HEK293T (cell line): ENCODE measurements at places on chromosomes 3 and 15.
A peak's percentile ranks its signal among the peaks of the same experiment; 100 is the strongest.

DNA sequence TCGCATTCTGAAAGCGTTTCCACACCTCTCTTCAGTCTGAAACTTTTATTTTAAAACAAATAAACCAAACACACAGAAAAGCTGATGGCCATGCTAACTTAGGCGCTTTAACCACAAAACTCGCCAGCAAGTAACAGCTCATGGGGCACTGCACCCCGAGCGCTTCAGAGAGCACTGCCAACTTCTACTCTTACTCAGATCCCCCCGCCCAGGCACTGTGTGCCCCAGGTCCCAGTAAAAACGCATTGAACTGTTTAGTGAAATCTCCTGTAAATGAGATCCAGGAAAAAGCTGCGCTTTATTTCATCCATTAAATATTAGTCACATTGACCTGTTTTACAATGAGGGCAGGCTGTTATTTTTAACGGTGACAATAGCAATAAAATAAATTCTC is 99.7 kb downstream of the LRIG1 start:
- DNase-seq: no peak

- DNase-seq: no peak
Measured at GRCh38 chr3:129003578-129004112, 2.5 kb downstream of the EFCC1 start.

GRCh38 chr15:73334086-73334485 is 34.7 kb downstream of the HCN4 start:
- DNase-seq: no peak

- no peak for DNase-seq
Measured at GRCh38 chr3:71127052-71127831, 456.3 kb downstream of the FOXP1 start.

GRCh38 chr3:89783341-89783927 is 676.0 kb downstream of the EPHA3 start:
- peak; percentile 7 for DNase-seq

GRCh38 chr3:171459942-171460724 is at the start of gene TNIK:
TSS of gene TNIK (minus strand) at chr3:171460405. CDS start at chr3:171460063, 342 bp downstream.
- peak; percentile 82 for DNase-seq

DNA sequence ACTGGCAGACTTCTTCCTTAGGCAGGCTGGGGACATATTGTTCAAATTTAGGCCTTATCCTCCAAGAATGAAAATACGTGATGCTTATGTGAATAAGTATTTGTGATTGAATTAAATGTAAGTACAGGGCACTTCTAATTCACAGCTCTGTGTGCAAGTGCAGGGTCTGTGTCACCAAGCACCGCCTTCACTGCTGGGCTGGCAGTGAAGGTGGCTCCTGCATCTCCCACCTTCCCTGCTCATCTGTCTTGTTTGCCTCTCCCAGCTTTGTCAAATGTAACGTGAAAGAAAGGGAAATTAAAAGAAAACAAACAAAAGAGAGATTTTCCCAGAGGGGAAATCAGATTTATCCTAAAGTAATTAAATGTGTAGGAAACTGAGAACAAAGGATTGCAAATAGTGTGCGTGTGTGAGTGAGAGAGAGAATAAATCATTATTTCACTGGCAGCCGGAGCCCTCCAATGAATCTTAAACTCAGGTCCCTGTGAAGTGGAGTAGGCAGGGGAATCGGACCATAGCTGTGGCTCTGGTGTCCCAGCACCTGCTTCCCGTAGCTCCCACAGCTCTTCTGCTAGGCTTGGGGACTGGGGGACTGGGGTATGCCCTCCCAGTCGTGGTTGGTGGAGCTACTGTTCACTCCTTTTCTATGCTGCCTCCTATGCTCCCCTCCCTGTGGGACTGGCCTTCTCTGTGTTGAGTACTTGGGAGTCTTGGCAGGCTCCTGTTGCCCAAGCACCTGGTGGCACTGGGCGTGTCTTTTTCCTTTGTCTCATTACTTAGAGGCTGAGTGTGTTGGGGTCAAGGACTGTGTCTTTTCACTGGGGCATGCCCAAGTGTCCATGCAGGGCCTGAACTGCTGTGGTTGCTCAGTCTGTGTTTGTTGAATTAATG is 222.2 kb downstream of the EPHB1 start:
- DNase-seq: no peak

DNA sequence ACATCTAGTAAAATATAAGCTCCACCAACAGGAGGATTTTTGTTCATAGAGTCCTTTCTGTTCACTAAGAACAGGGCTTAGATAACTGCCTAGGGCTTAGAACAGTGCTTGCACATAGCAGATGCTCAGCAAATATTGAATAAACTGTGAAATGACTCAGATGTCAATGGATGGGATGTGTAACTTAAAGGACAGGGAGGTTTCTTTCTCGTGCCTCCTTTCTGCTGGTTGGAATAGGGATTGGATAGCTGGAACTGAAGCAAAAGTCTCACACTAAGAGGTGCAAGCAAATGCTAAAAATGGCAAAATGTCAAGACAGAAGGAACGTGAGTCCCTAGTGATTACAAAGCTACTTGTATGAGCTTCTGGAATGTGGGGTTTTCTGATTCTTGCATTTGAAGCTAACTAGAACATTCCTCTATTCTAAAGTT is 392.8 kb upstream of the WNT5A start:
- DNase-seq: no peak

DNA sequence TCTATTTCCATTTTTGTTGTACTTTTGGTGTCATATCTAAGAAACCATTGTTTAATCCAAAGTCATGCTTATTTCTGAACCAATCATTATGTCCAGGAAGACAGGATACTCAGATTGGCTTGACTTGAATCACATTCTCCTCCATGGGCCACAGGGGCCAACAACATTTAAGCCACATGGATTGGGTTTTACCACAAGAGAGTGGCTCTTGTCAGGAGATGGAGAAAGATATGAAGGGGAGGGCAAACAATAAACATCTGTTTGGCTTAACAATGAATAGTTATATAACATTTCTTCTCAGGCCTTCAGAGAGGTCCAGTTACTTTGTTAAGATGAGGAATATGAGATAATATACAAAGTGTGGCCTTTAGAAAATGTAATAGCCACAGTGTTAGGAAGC is 44.6 kb downstream of the GXYLT2 start:
- no peak for DNase-seq

- DNase-seq: no peak
Measured at GRCh38 chr3:119187266-119187665, 13.9 kb downstream of the UPK1B start.

DNA sequence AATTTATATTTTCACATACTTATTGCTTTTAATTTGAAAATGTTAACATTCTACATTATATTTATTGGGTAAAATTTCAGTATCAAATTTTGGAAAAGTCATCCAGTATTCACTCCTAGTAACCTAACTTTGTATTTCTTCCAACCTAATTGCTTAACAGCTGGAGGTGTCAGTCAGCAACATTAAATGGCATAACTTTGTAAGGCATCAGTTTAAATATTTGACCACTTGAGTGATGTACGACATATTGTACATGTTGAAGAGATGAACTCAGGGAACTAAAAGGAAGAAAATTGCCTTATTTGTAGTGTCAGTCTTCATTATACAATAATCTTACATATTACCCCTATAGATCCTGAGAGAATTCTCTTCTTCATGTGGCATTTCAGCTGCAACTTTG is 326.8 kb downstream of the NAALADL2 start:
- no peak for DNase-seq

GRCh38 chr15:91537856-91538255 is 315.7 kb upstream of the SLCO3A1 start:
- no peak for DNase-seq

GRCh38 chr3:10162185-10162584 is 2.5 kb upstream of the IRAK2 start:
- no peak for DNase-seq

GRCh38 chr3:53287131-53287629 is 31.4 kb upstream of the TKT start:
- no peak for DNase-seq

DNA sequence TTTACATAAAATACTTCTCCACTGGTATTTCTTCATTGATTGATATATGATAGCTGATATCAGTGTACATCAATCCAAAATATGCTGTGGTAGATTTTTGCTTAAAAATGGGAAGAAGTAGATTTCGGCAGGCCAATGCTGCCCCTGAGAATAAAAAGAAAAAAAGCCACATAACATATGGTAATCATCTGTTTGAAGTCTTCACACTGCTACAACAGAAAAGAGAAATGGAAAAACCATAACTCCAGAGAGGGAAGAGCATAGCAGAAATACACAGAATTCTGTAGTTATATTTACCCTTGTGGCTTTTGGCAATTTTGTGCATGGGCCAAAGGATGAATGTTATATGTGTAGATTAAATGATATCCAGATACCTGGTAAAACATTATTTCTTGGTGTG is 143.1 kb upstream of the KCNMB2 start:
- DNase-seq: no peak

DNA sequence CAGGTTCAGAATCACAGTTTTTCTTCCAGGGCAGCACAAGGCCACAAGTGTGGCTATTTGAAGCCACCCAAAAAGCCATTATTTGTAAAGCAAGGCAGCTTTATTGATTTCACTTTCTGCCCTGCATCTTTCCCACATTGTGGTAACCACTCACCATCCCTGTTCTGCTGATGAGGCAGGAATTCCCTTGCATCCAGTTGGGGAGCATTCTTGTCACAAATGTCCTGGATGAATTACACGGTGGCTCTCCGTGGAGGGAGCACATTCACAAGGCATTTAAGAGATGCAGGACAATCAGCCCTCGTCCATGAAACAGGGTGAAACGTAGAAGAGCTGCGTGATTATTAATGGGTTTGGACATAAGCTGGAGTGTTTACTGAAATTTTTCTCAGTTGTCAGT is 111.2 kb downstream of the APBA2 start:
- no peak for DNase-seq

- no peak for DNase-seq
Measured at GRCh38 chr3:197249542-197249941, 48.9 kb downstream of the DLG1 start.

DNA sequence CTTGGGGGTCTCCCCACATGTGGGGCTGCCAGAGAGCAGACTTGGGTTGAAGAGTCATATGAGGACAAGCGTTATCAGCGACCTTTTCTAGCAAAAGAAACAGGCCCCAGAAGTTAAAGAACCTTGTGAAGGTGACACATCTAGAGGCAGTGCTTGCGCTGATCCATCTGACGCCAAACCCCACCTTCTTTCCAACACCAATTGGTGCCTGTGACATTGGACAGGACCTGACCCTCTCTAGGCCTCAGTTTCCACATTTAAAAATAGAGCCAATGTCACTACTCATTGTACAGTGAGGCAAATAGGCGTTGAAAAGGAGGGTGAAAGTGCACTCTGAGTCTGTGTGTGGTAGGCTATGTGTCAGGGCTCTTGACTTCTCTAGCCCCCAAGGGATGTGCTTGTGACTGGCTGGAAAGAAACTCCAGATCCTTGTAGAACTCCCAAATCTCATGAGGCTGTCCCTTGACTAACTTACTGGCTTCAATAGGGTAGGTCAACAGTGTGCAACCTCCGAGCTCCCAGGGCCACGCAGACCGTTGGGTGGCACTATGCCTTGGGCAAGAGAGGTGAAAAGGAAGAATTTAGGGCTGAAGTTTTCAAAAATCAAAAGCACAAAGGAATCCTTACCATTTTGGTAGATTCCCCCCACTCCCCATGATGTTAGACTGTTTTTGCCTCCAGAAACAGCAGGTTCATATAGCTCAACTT is 666 bp upstream of the FAM219B start:
- DNase-seq: peak; percentile 38

GRCh38 chr15:55673287-55673686 is 69.7 kb downstream of the PRTG start:
- no peak for DNase-seq

- DNase-seq: no peak
Measured at GRCh38 chr3:43370293-43370980, 84.1 kb downstream of the SNRK start.

DNA sequence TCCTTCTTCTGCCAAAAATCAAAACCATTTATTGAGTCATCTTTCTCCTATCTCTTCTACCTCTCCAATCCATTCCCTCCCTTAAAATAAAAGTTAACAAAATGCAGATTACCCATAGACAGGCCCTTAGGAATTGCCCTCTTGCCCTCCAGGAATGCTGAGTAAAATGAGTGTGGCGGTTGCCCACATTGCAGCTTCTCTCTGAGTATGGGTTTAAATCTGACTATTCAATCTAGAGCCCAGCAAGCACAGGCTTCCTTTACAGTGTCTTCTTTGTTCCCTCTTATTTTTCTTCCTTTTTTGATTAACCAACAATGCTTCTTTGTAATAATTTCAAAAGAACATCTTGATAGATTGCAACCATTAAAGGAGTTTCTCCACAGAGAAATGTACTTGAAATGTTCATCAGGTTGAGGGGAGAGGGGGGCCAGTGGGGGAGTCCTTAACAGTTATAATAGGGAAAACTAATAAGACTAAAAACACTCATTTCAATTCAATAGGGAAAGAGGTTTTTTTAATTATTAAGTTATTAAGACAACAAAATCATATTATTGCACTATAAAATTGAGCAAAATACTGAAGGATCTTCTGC is 135.3 kb upstream of the LMCD1 start:
- no peak for DNase-seq

GRCh38 chr3:172516318-172517214 is 6.7 kb downstream of the TNFSF10 start:
- no peak for DNase-seq

- DNase-seq: no peak
Measured at GRCh38 chr3:25362118-25362517, 65.9 kb upstream of the RARB start.

- no peak for DNase-seq
Measured at GRCh38 chr15:63061975-63062374, 19.4 kb downstream of the TPM1 start.

- DNase-seq: no peak
Measured at GRCh38 chr15:72207558-72208085, 10.0 kb upstream of the GRAMD2A start.

GRCh38 chr15:45794304-45794703 is 159.5 kb downstream of the SQOR start:
- no peak for DNase-seq

DNA sequence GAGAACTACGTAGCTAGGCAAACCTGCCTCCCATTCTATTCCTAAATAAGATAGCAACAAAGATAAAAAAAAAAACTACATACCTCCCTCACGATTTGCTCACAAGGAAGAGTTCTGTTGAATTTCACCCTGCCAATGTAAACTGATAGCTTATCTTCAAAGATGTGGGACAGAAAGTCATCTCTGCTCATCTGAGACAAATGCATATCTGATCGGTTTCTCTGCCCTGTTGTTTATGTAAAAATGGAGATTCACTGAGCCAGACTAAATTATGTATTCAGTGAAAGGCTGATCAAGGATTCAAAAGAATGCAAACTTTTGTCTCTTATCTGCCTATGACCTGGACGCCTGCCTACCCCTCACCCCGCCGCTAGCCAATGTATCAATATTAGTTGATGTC is 11.2 kb downstream of the PYGO1 start:
- DNase-seq: no peak

GRCh38 chr3:188194332-188194731 is 40.4 kb downstream of the LPP start:
- no peak for DNase-seq

- DNase-seq: no peak
Measured at GRCh38 chr3:182650568-182651128, 142.7 kb upstream of the ATP11B start.

GRCh38 chr3:1232276-1232675 is 139.5 kb downstream of the CNTN6 start:
- no peak for DNase-seq

GRCh38 chr15:42804739-42805138 is 67.8 kb upstream of the CDAN1 start:
- DNase-seq: no peak
